ENCODE measurements at places on chromosomes 2 and 18.
A peak's percentile ranks its signal among the peaks of the same experiment; 100 is the strongest.

GRCh38 chr2:217269701-217270484, 410.0 kb upstream of the TNP1 start:
- DNase-seq = no peak

DNA sequence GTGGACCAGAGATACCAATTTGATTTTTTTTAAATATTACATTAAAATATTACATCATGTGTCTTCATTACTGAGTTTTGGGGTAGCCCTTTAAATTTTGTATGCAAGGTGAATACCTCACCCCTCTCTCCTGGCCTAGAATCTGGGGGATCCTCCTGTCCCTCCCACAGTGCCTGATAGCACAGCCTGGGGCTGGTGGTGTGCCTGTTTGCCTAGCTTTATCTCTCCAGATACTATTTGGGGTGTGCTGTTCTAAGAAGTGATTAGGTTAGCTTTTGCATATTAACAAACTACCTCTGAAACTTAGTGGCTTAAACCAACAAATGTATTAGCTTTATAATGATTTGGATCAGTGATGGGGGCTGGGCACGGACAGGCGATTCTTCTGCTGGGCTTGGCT, 20.7 kb upstream of the B3GNT7 start:
- no peak for DNase-seq

DNA sequence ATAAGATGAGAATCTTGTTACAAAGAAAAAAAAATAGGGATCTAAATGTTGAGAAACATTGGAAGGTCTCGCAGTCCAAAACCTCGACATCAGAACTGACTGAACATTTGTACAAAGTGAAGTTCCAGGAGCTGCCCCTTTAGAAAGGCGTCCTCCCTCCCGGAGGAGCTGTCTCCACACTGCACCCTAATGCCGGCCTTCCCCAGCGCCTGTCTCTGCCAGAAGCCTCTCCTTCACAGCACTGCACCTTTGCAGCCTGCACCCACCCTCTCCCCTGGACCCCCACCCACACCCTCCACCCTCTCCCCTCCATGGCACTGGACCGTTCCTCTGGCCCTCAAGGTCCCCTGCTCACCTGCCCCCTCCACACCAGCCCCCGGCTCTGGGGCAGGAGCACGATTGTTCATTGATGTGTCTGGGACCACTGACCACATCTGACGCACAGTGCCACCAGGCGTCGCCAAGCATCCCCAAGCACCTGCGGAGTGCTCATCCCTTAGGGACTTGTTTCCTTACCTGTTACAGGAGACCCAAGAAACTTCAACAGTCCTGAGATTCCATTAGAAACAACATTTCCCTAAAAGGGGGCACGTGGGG, 90.3 kb upstream of the SNTG2 start:
- no peak for DNase-seq

GRCh38 chr2:235754357-235755207, 260.7 kb downstream of the AGAP1 start:
- no peak for DNase-seq

- no peak for DNase-seq
These were observed 32.6 kb downstream of the DSEL start for GRCh38 chr18:67483952-67484351.

- DNase-seq = no peak
These were observed 69.8 kb upstream of the TANK start for GRCh38 chr2:161090411-161090810.

DNA sequence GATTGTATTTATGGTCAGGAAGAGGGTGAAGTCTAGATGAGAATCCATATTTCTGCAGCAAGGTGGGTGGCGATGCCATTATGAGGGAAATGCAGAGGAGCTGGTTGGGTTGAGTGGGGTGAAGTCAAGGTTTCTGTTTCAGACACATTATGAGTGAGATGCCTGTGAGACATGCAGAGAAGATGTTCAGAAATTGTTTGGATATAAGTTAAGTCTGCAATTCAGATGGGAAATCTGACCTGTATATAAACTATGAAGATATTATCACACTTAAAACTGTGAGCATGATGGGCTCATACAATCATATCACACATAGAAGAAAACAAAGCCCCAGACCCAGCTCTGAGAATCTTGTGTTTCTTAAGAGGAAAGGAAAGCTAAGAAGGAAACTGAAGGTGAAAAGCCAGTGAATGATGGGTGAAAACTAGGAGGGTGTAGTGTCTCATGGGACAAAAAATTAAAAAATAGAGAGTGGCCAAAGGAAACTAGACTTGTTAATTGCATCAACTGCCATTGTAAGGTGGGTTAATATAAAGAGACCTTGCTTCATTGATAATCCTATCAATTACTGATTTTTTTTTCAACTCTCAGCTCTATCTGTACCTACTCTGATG, 14.2 kb downstream of the GALNT5 start:
- no peak for DNase-seq

- DNase-seq = peak; percentile 53
These were observed 37.2 kb downstream of the MBOAT2 start for GRCh38 chr2:8966123-8966908.

DNA sequence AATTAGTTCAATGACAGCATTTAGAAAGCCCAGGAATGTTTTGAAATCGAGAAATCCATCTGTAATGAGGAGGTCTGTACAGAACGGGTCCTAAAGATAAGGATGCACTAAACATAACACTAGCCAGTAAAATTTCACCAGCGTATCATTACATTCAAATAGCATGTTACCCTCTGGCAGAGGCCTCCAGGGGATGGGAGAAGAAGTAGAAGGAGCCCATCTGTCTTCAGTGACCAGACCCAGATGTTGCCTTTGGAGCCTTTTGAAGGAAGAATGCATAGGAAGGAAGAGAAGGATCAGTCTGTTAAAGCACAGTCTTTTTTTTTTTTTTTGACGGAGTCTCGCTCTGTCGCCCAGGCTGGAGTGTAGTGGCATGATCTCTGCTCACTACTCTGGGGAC, 86.1 kb upstream of the BCL2L11 start:
- DNase-seq = no peak

GRCh38 chr2:54602736-54603322, 120.6 kb upstream of the EML6 start:
- DNase-seq = no peak

DNA sequence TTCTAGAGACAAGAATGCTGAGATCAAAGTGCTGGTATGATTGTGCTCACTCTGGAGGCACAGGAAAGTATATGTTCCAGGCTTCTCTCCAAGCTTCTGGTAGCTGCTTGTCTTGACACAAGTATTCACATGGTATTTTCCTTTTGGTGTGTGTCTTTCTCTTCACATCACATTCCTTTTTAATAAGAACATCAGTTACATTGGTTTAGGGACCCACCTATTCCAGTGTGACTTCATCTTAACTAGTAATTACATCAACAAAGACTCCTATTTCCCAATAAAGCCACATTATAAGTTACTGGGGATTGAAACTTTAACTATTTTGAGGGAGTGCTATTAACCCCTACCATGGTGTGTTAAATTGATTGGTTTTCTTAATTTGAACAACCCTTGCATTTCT, 119.1 kb downstream of the FSIP2 start:
- peak; percentile 25 for DNase-seq

GRCh38 chr2:212488611-212489010, 50.0 kb downstream of the ERBB4 start:
- no peak for DNase-seq

GRCh38 chr2:184357033-184357432, 241.3 kb upstream of the ZNF804A start:
- DNase-seq = no peak

GRCh38 chr2:102206666-102207341, 20.0 kb downstream of the IL1RL2 start:
- no peak for DNase-seq

DNA sequence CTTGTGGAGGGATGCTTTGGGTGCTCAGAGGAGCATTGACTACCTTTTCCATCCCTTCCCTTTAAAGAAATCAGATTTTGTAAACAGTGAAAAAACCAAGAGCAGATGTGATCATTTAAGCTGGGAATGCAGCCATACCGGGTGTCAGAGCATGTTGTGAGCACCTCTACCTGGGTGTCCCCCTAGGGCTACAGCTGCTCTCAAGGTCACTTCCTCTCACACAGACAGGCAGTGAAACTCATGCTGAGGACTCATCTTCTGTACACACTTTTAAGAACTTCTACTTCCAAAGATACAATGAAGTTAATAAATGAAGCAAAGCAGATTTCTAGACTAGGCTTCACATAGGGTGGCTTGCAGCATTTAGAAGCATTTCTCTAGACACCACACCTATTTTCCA, 48.4 kb upstream of the FRZB start:
- DNase-seq = no peak

GRCh38 chr18:54479365-54479764, 111.7 kb upstream of the DYNAP start:
- DNase-seq = peak; percentile 13

DNA sequence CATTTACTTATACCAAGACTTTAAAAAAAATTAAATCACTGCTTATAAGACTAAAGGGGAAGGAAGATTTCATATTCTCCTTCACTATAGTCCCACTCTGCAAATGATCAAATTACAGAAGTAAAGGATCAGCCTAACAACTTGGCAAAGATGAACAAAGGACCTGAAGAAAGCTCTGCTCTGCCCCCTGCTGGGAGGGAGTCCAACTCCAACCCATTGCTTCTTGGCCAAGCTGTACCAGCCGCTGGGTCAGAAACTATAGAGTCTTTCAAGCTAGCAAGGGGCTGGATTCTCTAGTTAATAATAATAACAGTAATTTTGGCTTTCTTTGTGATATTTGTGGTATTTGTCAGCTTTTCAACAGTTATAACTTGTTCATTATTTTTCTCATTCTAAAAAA, 927.0 kb upstream of the CRIM1 start:
- DNase-seq = peak; percentile 3

GRCh38 chr2:84474176-84474575, 15.1 kb upstream of the SUCLG1 start:
- DNase-seq = no peak

DNA sequence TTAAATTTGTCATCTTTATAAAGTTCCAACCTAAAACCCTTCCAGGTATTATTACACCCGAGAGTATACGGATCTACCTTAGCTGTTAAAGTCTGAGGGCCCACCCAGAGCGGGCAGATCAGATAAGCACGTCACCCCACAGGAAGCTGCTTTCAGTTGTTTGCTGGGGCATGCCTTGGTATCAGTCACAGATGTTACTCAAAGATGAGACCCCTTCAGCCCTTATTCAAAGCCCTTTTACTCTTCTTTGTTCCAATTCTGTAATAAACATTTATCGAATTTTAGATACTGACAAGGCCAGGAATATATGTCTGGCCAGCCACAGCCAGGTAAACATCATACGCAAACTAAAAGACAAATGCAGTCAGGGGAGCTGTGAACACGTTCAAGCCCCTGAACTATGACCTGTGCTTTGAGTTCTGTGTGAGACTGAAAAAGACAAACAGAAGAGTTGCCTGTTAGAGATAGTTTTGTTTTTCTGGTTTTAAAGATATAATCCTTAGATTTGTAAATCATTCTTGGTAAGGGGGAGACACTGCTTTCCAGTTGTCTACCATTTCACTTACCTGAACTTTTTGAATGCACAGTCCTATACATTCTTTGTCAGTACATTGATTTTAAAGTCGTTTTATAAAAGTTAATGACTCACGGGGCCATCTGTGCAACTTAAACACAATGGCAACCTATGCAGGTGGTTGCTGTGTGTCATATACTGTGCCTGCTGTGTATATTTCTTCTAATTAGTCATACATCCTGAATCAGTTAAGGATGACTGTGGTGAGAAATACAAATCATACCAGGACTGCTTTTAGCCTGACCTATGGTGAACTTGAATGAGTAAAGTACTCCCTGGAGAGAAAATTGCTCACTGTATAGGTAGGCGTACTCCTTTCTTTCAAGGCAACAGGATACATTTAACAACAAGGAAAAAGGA, 100.5 kb upstream of the ITPRID2 start:
- DNase-seq = peak; percentile 99

DNA sequence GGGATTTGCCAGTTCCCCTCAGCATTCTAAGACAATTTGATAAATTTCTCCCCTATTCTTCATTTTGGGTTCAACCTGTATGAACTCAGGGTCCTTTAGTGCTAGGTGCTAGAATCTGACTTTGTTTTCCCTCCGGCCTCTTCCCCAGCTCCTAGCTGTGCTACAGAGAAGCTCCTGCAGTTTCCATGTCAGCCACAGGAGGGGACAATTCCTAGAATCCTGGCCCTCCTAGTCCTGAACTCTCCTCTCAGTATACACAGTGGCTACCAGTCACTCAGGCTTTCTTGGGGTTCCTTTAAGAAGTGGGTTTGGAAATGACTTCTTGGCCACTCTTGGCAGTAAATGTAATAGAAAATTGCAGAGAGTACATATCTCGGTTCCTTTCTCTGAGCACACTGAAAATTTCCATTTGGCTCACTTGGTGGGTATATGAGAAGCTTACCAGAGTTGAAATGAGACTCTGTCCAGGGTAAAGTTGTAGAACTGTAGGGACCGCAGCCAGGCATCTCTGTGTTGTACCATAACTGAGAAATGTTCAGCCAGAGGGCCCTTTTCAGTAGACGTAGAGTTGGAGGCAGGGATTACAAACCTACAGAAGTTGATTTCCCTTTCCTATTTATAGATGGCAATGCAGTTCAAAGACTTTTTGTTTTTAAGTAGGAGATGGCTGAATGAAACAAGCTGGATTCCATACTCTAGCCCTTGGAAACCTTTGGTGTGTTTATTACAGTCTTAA, 5.0 kb upstream of the CHST10 start:
- peak; percentile 44 for DNase-seq

DNA sequence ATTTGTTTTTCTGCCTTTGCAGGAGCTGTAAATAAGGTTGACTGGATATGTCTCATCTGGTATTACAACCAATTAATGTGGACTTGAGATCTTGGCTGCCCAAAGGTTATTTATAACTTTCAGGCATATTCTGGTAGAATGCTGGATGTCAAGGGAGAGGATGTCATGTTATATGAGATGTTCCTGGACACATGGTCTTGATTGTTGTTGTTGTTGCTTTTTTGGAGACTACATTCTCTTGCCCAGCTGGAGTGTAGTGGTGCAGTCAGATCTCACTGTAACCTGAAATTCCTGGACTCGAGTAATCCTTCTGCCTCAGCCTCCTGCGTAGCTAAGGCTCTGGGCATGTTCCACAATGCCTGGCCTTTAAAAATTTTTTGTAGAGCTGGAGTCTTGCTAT, 83.3 kb downstream of the LCLAT1 start:
- no peak for DNase-seq

DNA sequence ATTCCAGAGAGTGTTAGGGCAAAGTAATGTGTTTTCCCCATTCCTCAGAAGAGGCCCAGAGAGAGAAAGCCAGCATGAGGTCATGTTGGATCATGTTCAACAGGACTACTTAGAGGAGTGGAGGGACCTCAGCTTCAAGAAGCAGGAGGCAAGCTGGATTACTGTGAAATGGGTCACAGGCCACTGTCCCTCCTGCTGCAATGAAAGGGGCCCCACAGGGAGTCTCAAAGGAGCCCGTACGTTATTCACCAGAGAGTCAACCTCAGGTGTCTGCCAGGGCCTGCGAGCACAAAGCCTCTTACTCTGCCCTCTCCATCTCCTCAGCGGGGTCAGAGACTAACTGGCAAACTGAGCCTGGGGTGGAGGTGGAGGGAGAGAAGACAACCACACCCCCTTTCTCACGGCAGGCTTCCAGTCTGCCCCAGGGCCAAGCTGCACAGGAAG, 27.2 kb upstream of the ACYP2 start:
- peak; percentile 47 for DNase-seq

Measured in fibroblast of mammary gland (primary cell).